Glutamatergic neuron (in vitro differentiated cells): ENCODE measurements at places on chromosomes 13 and 19. TPM values are rescaled to one million over a fixed set of nuclear protein-coding genes. Genes with fewer than 3 reads are reported as not detected.

CGB5 gene
- not detected for total RNA-seq

LYPD4 gene
- total RNA-seq = not detected

CEACAM20 gene
- not detected for total RNA-seq

ZIC5 gene
- total RNA-seq = 0.47 TPM

FPR2 gene
- total RNA-seq = not detected

KCNK6 gene
- 2.7 TPM for total RNA-seq

PLEKHA4 gene
- 9.4 TPM for total RNA-seq

CAB39L gene
- 7.7 TPM for total RNA-seq

C19orf81 gene
- total RNA-seq = 10.4 TPM

ZNF154 gene
- 57.5 TPM for total RNA-seq
